ENCODE measurements at places on chromosomes 4 and X.

DNA sequence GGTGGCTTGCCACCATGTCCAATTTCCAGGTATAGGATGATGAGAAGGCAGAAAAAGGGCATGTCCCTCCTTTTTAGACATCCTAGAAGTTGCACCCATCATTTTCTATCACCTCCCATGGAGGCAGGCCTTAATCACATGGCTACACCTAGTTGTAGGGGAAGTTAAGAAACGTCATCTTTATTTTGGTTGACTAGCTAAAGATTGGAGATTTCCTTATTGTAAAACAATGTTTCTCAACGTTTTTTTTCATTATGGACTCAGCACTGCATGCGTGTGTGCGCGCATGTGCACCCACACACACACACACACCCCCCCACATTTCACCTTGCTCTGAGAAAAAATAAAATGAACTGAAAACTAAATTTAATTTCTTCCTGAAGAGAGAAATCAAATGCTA lies 2.0 kb upstream of the CXCL9 start:
- no peak for DNase-seq

DNA sequence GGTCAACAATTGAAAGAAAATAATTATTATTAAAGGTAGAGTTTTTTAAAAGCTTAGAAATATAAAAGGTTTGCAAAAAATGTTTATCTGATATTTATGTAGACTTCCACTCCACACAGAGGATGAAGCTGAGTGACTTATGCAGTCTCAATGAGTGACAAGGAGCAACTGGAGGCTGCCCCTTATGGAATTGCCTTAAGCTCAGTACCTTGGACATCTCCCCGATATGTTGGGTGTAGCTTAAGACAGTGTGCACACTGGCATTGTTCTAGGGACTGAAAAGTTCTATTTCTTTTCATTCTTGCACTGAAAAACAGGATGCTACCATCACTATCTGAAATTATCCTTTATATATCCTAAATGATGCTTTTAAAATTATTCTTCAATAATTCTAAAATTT lies 292.1 kb downstream of the PRDM5 start:
- DNase-seq, result no peak

- DNase-seq, result peak; percentile 21
Observed at GRCh38 chr4:152535360-152535902, 461 bp downstream of the FBXW7 start.

GRCh38 chr4:6469898-6470501 lies 2.4 kb downstream of the PPP2R2C start:
- DNase-seq, result peak; percentile 6

Measured in progenitor cell of endocrine pancreas (in vitro differentiated cells).